ENCODE measurements at places on chromosomes 4 and X.
A peak's percentile ranks its signal among the peaks of the same experiment; 100 is the strongest.

DNA sequence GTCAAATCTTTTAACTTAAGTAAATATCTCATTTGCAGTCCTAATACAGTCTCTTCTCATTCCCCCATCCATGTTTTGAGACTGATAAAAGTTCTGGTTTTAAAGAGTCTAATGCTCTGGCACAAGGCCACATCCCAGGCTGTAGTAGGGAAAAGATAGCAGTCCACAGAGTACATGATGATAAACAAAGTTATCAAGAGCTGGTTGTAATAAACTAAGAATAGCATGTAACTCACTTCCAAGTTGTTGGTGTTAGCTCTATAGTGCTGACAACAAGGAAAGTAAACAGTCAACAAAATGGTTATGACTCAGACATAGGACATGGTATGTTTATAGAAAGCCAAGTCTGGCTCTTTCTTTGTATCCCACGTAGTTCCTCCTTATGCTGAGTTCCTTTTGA, 21.8 kb upstream of the AREG start:
- DNase-seq: no peak

- DNase-seq: no peak
Measured at GRCh38 chrX:49308604-49309269, 5.3 kb downstream of the GAGE10 start.

GRCh38 chrX:75076429-75076828, 79.7 kb downstream of the ABCB7 start:
- DNase-seq: no peak

GRCh38 chrX:38004046-38004445, 2.3 kb upstream of the SYTL5 start:
- no peak for DNase-seq

DNA sequence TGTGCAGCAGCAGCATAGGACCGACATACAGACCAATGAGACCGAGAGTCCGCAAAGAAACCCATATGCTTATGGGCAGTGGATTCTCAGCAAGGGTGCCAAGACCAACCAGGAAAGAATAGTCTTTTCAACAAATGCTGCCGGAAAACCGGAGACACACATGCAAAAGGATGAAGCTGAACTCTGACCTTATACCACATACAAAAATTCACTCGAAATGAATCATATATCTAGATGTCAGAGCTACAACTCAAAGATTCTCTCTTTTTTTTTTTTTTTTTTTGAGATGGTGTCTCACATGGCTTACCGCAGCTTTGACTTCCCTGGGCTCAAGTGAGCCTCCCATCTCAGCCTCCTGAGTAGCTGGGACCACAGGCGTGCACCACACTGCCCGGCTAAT, 16.0 kb upstream of the MXD4 start:
- no peak for DNase-seq

DNA sequence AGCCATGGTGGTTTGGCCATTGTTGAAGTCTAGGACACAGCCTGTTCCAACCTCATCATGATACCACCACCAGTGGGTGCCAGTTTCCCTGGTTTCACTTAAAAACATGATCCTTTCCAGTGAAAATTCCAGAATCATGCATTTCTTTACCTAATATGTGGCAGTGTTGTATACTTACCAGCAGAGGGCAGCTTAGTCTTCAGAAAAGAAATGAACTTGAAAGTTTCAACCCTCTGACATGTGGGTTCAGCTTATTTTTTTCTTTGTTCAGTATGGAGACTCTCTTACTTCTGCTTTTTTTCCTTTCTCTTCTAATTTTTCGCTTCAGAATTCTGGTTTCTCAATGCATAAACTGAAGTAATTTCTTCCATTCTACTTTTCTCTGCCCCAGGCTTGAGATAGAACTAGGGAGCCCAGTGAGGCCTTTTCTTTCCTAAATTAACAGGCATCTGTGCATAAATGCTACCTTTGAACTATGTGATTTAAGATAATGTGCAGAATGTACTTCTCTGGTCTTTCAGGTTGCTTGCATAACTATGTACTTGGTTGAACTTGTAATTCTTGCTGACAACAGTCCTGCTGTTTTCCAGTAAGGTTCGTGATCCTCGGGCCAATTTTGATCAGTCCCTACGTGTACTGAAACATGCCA, 10.7 kb downstream of the LIAS start:
- peak; percentile 59 for DNase-seq

DNA sequence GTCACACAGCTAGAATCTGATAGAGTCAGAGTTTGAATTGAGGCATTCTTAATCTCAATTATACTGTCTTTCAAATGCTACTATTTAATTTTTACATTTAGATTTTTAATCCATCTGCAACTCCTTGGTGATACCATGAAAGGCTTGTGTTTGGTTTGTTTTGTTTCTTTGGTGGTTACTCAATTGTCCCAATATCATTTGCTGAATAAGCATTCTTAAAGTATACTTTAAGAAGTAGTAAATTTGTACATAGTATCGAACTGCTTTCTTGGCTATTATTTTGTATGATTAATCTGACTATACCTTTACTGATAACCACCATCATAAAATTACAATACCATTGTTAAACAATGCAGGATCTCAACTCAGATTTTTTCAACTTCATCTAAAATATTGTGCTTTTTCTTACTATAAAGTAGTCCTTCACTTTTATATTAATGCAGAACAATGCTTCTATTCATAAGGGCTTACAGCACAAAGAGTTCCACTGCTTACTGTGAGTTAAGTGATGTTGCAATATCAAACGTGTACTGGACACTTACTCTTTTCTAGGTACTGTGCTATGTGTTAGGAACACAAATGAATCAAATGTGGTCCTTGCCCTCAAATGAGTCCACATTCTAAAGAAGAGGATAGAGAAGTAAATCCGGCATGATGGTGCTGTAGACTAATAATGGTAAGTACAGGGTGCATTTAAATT, 111.2 kb upstream of the GRIA3 start:
- DNase-seq: no peak

DNA sequence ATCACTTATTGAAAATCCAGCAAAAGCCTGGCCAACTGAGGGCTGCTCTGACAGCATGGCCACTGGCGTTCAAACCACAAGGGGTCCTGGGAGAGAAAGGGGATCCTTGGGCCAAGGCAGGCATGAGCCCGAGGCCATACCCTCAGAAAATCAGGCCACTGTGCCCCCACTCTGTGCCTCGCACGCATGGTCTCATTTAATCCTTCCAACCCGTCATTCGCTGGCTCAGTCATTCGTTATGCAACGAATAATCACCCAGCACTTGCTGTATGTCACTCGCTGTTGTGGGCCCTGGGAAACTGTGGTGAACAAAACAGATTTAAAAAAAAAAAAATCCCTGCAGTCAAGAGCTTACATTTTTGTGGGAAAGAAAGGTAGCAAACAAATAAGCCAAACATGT, 112.7 kb downstream of the BCOR start:
- DNase-seq: no peak

GRCh38 chrX:154738011-154738738, 12.7 kb downstream of the GAB3 start:
- DNase-seq: no peak

- DNase-seq: no peak
Measured at GRCh38 chr4:2793586-2794485, 951 bp downstream of the SH3BP2 start.

DNA sequence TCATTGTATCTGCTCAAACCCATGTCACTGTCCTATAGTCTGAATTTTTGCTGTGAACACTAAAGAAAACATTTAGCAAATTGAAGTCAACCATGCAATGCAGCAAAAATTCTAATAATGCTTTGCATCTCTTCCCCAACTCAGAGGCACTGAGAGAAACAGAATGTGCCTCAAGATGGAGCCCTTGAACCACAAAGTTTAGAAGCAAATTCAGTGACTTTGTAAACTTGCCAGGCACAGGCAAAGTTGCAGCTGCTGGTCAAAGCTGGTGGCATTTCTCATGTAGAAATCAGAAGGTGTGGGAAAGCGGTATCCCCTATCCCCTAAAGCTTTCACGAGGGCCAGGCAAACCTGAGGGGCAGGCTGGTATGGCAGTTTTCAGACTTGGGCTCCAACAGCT, 121.7 kb upstream of the DIPK2B start:
- DNase-seq: peak; percentile 49

DNA sequence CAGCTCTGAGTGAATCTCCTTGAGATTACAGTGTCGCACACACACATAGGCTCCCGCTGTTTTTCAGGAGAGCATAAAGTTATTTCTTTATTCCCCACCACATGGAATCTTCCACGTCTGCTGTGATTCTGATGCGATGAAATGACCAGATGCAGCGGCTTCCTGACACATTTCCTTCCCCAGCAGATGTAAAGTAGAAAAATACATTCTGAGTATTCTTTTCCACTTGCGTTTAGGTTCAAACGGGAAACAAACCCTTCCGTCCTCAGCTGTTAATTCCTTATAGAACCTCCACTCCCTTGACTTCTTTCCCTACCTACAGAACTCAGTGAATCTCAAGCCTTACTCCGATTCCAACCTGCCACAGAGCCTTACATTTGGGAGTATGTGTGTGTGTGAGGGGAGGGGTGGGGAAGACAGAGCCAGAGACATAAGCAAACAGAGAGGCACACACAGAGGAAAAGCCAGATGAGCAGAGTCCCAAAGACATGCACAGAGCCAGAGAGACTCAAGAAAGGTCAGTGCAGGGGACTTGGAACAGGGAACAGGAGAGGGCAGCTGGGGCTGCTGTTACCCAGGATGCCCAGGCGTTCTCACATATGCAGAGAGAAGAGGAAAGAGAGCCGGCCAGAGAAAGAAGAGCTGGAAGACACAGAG, 47.3 kb downstream of the SETD7 start:
- no peak for DNase-seq

DNA sequence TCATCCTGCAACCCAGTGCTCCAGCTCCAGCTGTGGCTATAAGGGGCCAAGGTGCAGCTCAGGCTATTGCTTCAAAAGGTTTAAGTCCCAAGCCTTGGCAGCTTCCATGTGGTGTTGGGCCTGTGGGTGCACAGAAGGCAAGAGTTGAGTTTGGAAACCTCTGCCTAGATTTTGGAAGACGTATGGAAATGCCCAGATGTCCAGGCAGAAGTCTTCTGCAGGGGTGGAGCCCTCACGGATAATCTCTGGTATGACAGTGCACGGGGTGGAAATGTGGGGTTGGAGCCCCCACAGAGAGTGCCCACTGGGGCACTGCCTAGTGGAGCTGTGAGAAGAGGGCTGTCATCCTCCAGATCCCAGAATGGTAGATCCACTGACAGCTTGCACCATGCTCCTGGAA, 44.5 kb downstream of the CYTL1 start:
- DNase-seq: no peak

DNA sequence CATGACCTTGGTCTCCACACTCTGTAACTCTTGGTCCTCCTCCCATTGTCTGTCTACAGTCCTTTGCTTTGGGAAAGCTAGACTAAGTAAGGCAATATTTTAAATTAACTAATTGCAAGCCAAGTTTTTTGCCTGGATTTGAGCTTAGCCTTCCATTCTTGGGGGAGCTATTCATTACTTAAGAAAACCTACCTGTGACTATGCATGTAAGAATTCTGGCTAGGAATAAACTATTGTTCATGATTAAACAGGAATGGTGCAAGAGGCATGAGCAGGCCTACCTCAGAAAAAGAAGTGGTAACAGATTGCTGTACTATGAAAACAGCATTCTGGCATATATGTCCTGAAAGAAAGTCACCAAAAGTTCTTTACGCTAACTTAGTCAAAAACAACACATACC, 309.4 kb downstream of the MAPK10 start:
- no peak for DNase-seq

DNA sequence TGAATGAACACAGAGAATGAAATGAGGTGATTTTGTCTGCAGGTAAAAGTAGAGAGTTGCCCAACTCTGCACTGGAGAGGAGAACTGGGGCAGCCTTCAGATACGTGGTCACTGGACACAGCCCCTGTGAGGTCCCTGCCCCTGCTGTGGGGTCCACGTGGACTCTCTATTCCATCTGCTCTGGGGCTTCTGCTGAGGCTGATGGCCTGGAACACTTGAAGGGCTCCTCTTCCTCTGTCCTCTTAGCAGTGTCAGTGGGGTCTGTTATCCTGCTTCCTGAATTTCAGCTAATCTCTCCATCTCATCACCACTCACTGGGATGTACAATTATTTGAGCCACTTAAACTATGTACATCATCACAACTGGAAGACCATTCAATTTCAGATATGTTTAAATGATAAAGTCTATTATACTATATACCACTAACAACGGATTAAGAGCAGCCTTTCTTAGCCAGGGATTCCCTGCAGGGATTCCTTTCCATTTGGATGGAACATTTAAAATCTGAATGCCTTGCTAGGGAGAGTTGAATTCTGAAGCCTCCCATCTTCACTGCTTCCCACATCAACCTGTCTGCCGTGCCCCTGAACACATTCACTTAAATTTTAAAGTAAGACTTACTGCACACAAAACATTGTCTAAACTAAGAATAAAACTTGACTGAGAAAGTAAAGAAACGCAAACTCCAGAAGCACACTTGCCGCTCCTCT, 74.0 kb downstream of the CC2D2A start:
- no peak for DNase-seq

DNA sequence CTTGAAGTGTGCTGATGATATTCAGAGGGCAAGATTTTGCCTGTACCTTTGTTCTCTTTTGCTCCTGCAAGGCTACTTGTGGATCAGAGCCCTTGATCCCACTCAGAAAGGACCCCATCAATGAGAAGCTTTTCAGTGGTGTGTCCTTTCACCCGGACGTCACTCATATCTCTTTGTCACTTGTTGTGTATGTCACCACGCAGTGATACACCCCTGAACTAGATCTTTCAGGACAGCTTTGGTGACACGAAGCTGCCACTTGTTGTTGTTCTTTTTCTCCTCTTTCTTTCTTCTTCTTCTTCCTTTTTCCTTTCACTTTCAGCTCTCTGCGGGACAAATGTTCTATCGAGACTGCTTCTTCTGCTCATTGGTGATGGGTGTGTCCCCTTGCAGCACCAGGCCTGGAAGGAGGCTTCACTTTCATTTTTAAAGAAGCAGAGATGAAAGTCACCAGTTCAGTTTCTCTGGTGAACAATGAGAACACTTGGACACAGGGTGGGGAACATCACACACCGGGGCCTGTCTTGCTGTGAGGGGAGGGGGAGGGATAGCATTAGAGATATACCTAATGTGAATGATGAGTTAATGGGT, 83.6 kb downstream of the NBDY start:
- DNase-seq: no peak

DNA sequence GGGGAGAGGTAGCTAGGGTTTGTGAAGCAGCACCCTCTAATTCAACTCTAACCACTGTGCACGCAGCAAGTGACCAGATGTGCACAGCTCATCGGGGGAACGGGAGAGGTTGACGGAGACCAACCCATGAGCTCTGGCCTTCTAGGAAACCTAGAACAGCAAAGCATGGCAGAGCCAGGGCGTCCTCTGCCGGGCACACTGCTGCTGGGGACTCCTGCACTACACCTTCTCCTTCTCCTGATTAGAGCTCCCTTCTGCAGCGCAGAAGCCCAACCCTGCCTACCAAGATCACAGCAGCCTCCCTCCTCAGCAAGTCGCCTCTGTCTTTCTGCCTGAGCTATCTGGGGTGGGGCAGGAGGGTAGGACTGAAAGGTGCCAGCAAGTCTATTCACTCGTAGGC, 252.3 kb upstream of the PSAPL1 start:
- DNase-seq: no peak

GRCh38 chrX:153642051-153642654, 4.8 kb upstream of the DUSP9 start:
- DNase-seq: no peak
